ENCODE measurements at places on chromosomes 7 and 10.

DNA sequence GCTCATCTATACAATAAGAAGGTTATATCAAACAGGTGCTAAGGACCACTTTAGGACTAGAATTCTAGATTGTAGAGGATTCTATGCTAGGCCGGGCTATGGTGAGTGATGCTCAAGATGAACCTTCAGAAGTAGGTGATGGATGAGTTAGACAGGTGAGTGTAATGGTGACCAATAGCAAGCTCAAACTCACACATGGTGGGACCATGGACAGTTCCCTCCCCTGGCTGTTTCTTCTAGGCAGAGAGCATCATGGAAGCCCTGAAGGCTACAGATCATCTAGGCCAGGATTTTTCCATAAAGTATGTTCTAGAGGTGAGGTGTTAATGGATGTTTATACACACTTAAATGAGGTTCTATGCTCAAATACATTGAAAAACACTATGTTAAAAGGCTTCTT lies 162.2 kb upstream of the WDR11 start:
- no peak for DNase-seq

GRCh38 chr10:103667356-103667755 lies 173.9 kb downstream of the NEURL1 start:
- DNase-seq = no peak

- no peak for DNase-seq
These were observed 131.3 kb downstream of the GLI3 start for GRCh38 chr7:42105554-42106358.

- DNase-seq = no peak
These were observed 120.1 kb upstream of the CHST15 start for GRCh38 chr10:124213471-124213870.

- no peak for DNase-seq
These were observed 110.0 kb downstream of the RELN start for GRCh38 chr7:103879411-103879810.

GRCh38 chr10:36057180-36057579 lies 415.1 kb upstream of the FZD8 start:
- DNase-seq = no peak

Measured in H1 (cell line).